ENCODE measurements at places on chromosomes 3 and 15.
A peak's percentile ranks its signal among the peaks of the same experiment; 100 is the strongest.

GRCh38 chr15:71304681-71305080 is 189.4 kb downstream of the THSD4 start:
- peak; percentile 42 for DNase-seq

DNA sequence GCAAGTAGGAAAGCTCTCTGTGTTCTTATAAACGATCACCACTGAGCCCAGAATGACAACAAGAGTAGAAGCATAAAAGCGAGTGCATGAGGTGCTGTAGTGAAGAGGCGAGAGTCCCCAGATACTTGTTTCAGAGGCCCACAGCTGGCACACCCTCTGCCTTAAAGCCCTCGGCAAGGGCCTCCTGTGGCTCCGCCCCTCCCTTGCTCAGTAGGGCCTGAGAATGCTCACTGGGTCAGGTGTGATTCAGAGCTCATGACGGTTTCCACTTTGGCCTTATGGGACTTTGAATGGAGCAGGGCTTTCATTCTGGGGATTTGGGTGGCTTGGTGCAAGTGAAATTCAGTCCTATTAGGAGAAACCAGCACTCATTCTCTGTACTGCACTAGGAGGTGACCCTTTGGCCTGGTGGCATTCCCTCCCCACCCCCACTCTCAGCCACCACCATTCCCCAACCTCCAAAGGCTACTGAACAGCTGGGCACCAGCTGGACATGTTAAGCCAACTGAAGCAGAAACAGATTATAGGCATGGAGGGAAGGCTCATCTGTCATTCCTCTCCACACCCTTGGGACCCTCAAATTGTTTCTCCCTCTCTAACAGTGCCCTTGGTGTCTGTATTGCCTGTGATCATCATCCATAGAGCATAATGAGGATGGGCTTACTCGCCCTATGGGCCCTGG is 109.6 kb upstream of the CTDSPL start:
- no peak for DNase-seq

GRCh38 chr3:14151471-14152083 is 26.7 kb downstream of the TMEM43 start:
- DNase-seq: no peak

- no peak for DNase-seq
Measured at GRCh38 chr3:138220242-138220641, 33.1 kb downstream of the ARMC8 start.

DNA sequence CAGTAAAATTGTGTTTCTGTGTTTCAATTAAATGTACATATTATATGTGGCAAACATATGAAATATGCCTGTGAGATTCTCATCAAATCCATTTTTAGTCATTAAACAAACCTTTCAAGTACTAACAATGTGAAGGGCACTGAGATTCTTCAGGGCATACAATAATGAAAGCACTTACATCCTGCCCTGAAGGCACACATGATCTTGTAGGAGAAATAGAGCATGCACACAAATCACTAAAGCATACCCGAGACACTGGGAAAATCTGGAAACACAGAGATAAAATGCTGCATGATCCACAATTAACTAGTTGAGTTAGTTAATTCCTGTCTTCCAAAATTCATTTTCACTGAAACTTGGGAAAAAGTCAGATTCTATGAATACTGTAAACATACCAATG is 810.5 kb upstream of the NECTIN3 start:
- DNase-seq: no peak

- DNase-seq: no peak
Measured at GRCh38 chr3:157301755-157302154, 134.9 kb upstream of the PTX3 start.

DNA sequence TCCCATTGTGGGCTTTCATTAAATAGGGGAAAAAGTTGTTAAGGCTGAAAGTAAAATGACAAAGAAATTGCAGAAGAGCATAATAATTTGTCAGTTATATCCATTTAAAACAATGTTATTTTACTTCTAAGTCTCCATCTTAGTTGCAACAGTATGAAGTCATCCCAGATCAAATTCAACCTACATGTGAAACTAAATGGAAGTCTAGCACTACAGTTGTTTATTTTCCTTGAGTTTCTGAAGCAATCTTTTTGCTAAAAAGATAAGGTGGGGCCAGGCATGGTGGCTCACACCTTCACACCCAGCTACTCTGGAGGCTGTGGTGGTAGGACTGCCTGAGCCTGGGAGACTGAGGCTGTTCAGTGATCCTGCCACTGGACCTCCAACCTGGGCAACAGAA is 80.2 kb downstream of the DPH6 start:
- no peak for DNase-seq

DNA sequence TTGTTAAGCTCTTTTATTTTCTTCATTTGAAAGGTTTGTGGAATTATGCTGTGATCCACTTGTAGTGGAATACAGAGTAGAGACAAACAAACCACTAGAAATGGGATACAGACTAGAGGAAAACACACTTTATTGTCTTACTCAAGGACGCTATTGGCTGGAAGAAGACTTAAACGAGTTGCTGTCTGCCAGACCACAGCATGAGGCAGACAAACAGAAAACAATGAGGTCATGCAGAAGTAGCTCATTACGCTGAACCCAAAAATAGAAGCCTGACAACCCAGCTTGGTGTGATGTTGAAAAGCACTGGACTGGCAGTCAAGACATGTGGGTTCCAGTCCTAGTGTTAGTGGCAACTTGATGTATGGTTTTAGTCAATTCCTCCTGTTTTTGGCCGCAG is 62.4 kb upstream of the P3H2 start:
- DNase-seq: peak; percentile 94

DNA sequence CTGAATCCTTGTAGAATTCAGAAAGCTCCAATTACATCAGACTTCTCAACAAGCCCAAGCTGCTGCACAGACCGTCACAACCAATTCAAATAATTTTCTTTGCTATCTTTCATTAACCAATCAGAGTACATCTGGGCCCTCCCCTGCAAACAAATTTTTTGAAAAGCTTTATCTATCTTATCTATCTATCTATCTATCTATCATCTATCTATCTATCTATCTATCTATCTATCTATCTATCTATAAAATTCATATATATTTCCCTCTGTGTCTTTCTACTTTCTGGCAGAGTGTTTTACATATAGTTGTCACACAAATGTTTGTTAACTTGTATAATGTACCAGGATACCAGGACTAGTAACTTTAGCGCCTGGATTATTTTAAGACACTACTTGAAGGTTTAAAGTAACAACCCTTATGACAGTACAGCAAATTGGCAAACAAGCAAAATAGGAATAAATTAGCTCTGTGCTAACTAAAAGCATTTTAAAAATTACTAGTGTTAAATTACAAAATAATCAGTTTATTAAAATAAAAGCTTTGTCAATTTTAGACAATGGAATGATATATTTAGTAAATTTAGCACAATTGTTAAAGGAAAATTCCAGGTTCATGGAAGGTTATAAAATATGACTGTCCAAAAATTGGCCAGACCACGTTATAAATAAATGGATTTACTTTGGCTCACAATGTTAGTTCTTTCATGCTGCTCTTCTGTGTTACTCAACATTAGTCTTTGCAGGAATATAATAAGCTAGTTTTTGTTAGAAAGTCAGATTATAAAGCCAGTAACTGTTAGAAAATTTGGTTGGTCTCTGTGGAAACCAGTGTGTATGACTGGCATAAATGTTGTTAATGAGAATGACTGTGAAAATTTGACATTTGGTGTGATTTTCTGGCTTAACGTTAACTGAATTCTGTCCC is 138.6 kb downstream of the SUCNR1 start:
- DNase-seq: no peak

- no peak for DNase-seq
Measured at GRCh38 chr3:172678068-172678467, 32.8 kb downstream of the NCEH1 start.

DNA sequence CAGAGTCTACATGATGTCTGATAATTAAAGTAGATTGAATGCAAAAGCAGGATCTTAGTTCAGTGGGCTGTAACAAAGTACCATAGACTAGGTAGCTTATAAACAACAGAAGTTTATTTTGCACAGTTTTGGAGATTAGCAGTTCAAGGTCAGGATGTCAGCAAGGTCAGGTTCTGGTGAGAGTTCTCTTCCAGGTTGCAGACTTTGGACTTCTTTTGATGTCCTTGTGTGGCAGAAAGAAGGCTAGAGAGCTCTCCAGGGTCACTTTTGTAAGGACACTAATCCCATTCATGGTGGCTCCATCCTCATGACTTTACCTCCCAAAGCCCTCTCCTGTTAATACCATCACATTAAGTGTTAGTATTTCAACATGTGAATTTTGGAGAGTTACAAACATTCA is 12.1 kb downstream of the FYTTD1 start:
- no peak for DNase-seq

- DNase-seq: no peak
Measured at GRCh38 chr3:139627759-139628158, 50.0 kb downstream of the NMNAT3 start.

- peak; percentile 37 for DNase-seq
Measured at GRCh38 chr3:50237133-50237651, 1.2 kb downstream of the GNAI2 start.

- no peak for DNase-seq
Measured at GRCh38 chr15:95635666-95636065, 694.8 kb upstream of the NR2F2 start.

- DNase-seq: peak; percentile 48
Measured at GRCh38 chr3:187913617-187914033, 168.4 kb upstream of the BCL6 start.

DNA sequence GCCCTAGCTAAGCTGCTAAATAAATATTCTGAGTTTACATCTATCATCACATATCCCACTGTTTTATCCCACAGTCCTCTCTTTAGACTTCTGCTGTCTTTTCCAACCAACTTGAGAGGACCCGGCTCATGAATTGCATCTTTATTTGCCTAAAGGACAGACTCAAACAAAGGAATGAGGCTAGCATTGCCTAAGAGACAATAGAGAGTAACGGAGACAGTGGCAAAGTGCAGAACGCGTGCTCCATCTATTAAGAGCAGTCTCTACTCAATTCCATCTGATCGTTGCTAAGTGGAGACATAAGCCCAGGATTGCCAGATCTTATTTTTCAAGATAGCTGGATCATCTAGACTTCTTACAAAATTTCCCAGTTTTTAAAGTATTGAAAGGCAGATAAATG is 2.3 kb downstream of the ADAMTSL3 start:
- no peak for DNase-seq

- DNase-seq: peak; percentile 25
Measured at GRCh38 chr15:52790169-52790708, at the start of gene ONECUT1. TSS of gene ONECUT1 (minus strand) at chr15:52790336. CDS start at chr15:52789884, 452 bp downstream.

- no peak for DNase-seq
Measured at GRCh38 chr3:195823280-195823679, 11.6 kb upstream of the MUC4 start.

DNA sequence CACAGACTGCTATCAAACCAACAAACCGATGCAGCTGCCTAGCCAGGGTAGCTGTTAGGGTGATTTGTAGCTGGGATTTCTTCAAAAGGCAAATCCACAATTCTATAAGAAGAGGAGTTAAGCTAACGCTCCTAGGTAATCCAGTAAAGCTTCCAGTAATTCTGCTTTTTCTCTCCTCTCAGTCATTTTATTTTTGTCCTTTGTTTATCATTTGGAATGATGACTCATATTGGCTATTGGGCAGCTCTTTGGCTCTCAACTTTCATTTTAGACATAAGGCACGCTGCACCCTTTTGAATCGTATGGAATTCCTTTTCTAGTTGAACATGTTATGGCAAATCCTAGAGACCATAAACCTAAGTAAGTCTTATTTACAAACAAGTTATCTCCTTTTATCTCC is 53.2 kb upstream of the PPARG start:
- peak; percentile 37 for DNase-seq

- no peak for DNase-seq
Measured at GRCh38 chr15:37528432-37528831, 406.0 kb upstream of the TMCO5A start.

- DNase-seq: no peak
Measured at GRCh38 chr3:36740787-36741186, 23.6 kb downstream of the DCLK3 start.

DNA sequence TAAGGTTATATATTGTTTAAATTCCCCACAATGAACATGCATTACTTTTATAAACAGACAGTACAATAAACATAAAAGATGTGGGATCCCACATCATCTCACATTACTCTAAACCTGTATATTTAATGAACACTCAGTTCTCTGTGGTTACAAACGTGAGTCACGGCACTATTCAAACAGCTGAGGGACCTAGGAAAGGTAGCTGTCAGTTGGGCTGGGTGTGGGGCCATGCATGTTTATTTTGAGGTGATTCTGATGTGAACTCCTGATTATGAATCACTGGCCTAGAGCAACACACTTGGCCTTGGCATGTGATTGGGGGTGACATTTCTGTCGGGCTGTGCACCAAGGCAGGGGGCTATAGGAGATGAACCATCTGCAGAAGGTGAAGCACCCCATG is 147.6 kb upstream of the HACD2 start:
- peak; percentile 80 for DNase-seq

GRCh38 chr3:52385157-52385556 is 59.7 kb downstream of the SEMA3G start:
- DNase-seq: peak; percentile 19

DNA sequence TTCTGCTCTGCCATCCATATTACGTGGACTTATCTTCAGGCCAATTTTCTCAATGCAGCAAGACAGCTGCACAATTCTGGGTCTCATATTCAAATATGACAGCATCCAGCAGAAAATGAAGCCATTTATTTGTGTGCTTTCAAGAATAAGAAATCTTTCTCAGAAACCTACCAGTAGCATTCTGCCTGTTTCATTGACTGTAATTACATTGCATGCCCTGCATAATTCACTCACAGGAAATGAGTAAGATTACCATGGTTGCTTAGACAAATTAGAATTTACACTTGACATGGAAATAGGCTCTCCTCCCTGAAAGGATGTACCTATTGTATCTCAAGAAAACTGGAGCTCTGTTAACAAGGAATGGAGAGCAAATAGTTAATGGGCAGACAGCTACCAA is 346.6 kb upstream of the DCBLD2 start:
- DNase-seq: peak; percentile 56

DNA sequence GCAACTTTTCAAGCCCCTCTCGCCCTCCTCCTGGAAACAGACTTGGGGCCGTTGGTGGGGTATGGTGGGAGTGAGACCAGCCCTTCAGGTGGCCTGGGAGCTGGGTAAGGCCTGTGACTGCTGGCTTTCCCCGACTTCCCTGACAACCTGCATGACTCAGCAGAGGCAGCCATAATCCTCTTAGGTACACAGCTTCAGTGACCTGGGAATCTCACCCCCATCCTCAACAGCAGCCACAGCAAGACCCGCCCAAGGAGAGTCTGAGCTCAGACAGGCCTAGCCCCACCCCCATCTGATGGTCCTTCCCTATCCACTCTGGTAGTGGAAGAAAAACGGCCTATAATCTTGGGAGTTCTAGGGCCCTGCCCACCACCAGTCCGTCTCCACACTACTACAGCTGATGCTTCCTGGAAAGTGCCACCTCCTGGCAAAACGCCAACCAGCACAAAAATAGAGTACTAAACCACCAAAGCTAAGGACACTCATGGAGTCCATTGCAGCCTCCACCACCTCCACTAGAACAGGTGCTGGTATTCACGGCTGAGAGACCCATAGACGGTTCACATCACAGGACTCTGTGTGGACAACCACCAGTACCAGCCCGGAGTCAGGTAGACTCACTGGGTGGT is 13.1 kb upstream of the SLC27A2 start:
- no peak for DNase-seq

GRCh38 chr15:40512440-40512839 is 41.7 kb downstream of the CHST14 start:
- no peak for DNase-seq

- no peak for DNase-seq
Measured at GRCh38 chr3:196140224-196140623, 58.3 kb upstream of the TFRC start.

GRCh38 chr3:18787441-18787840 is 360.9 kb upstream of the KCNH8 start:
- no peak for DNase-seq

GRCh38 chr3:124443446-124443845 is 286.8 kb upstream of the UMPS start:
- no peak for DNase-seq

GRCh38 chr3:161104561-161105551 is at the start of gene B3GALNT1:
TSS of gene B3GALNT1 (minus strand) at chr3:161105349. CDS start at chr3:161086754, 18,595 bp downstream.
- DNase-seq: peak; percentile 78

All from fibroblast of skin of right quadriceps (primary cell).